ENCODE measurements at places on chromosomes 3 and 15.

DNA sequence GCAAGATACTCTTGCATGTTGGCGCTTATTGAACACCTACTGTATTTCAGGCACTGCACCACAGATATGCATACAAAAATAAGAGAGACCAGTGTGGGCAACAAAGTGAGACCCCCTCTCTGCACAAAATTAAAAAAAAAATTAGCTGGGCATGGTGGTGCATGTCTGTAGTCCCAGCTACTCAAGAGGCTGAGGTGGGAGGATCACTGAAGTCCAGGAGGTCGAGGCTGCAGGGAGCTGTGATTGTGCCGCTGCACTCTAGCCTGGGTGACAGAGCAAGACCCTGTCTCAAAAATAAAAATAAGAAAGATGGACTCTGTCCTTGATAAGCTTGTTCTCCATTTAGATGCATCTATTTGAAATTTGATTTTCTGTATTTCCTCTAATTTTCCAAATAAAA is 20.8 kb downstream of the FEM1B start:
- no peak for DNase-seq

DNA sequence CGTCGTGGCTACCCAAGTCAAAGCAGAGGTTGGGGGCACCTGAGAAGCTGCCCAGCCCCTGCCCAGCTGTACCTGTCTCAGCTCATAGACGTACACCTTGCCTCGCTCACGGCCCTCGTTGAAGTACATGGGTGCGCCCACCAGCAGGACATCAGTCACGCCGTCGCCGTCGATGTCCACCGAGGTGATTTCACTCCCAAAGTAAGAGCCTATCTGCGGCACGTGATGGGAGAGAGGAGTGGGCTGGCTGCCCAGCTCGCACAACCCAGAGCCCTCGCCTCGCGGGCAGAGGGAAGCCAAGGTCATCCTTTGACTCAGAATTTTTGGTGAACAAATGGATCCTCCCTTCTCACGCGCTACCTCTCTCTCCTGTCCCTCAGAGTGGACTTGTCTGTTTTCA is 54.7 kb downstream of the FEM1B start:
- no peak for DNase-seq

DNA sequence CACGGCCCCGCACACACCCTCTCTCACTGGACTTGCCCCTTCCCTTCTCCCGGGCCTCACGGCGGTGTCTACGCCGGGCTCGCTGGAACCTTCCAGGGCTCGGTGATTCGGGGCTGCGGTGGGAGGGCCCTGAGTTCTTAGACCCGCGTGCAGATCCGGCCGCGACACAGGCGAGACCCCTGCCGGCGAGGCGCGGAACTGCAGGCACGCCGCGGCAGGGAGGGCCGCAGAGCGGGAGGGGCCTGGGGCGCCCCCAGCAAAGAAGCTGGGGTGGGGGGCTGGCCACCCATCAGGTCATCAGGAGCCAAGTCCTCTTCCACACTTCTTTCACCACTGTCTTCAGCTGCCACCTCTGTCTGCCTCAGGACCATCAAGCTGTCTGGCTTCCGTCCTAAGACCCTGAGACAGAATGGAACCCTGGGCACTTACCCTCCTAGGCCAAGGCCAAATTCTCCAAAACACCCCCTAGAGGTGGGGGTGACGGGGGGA is 164.5 kb downstream of the XXYLT1 start:
- DNase-seq, result peak; percentile 86

- DNase-seq, result no peak
Measured at GRCh38 chr3:18436213-18436612, 11.1 kb upstream of the SATB1 start.

DNA sequence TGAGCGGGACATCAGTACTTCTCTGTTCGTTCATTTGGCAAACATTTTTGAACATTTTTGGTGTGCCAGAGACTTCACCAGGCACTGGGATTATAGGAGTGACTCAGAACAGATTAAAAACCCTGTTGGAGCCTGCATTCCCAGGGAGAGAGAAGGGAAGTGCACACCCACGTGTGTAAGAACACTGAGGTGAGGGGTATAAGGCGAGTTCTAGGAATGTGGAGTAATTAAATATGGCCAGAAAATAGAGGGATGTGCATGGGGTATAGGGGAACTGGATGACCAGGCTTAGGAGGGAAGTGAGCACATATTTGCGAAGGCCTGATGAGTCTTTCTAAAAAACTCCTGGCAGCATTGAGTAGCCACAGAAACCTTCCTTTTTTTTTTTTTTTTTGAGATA is 401.2 kb upstream of the C2CD4B start:
- no peak for DNase-seq

GRCh38 chr15:78193731-78194567 is 40.4 kb downstream of the ACSBG1 start:
- no peak for DNase-seq

DNA sequence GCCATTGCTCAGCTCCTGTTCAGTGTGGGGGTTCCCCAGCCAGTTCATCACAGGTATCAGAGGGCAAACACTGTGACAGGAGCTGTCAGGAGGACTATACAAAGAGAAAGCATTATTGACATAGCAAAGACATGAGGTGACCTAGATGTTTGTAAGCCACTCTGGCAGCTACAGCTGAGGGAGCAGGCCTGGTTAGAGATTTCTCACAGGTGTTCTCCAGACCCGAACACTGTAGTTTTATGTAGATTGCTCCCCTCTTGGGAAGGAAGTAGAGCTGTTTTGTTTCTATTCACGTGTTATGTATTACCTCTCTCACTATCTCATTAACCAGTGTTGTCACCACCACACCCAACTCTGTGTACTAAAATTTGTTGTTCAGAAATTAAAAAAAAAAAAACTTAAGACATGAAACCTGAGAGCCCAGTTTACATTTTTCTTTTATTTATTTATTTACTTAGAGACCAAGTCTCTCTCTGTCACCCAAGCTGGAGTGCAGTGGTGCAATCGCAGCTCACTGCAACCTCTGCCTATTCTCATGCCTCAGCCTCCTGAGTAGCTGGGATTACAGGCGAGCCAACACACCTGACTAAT is 123.7 kb downstream of the RBPMS2 start:
- DNase-seq, result peak; percentile 45
